ENCODE measurements at places on chromosomes 12 and 14.
A peak's percentile ranks its signal among the peaks of the same experiment; 100 is the strongest.

GRCh38 chr12:47021298-47021697, 58.1 kb upstream of the PCED1B start:
- no peak for DNase-seq

GRCh38 chr14:49362916-49363315, 223.3 kb downstream of the RPS29 start:
- no peak for DNase-seq

DNA sequence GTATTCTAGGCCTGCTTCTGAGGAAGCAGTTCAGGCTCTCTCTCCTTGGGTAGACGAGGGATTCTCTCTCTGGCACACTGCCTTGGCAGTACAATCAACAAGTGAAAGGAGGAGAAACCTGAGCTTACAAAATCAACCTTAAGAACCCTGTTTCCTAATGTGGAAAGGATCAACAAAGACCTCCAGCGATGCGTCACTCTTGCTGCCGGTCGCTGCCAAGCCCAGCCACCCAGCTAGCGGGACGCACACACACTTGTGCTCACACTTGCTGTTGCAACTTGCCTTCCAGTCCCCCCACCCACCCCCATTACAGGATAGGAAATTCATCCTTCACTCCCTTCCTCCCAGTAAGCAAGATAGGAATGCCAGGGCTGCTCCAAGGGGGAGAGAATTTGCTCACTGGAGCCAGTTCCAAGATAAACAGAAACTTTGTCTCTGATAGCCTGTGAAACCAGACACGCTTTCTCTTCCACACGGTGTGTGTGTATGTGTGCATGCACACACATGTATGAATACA, 144.3 kb downstream of the BCL11B start:
- no peak for DNase-seq

GRCh38 chr12:56601503-56601902, 28.6 kb downstream of the BAZ2A start:
- DNase-seq = peak; percentile 5

DNA sequence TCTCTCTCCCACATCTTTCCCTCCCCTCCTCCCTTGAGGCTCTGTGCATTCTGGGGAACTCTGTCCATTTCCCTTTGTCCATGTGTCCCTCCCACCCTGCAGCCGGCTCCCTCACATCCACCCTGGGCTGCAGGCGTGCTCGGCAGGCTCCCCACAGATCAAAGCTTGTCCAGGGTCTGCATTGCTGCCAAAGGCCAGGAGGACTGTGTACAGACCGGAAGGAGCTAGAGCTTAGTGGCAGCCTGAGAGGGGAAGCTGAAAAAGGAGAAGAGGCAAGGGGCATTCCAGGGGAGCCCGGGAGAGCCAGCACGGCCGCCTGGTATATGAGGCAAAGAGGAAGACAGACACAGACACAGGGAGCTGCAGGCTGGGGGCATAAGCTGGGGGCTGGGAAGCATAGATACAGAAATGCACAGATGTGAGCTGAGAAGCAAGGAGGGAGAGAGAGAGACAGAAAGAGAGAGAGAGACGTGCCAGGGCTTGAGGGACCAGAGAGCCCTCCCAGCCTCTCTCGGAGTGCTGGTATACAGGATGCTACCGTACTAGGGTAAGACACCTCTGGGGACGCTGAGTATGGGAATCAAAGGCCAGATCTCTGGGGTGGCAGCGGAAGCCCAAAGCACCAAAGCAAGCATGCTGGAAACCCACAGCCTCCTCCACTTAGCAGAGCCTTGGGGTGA, 3.3 kb downstream of the CD4 start:
- DNase-seq = no peak

DNA sequence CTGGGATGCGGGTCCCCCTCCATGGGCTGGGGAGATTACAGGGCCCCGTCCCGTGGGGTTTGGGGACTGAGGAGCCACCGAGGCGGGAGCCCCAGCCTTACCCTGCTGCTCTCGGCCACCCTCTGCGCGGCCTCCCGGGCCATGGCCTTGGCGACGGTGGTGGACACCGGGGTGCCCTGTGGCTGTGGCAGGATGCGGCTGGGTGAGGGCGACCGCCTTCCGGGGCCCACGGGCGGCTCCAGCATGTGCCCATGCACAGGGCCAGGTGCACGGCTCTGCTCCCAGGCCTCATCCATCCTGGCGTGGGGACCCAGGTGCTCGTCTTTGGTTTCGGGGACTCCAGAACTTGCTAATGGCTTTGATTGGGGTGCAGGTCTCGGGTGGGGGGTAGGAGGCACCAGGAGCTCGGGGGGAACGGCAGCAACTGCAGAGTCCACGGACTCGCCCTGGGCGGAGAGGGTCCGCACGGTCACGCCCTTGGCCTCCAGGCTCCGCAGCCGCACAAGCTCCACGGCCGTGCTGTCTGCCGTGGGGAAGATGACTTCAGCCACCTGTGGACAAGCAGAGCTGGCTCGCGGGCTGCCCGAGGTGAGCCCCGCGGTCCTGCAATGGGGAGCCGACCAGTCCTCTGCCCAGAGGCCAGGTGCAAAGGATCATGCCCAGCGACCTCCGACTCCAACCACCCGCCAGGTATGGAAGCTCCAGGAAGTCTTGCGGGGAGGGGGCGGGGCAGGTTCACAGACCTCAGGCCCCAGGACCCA, 99.2 kb downstream of the PIWIL1 start:
- DNase-seq = no peak

- DNase-seq = no peak
These were observed 25.1 kb upstream of the CDK17 start for GRCh38 chr12:96425321-96425720.
